Fibroblast of skin of right quadriceps (primary cell): ENCODE measurements at places on chromosomes 5 and 9.

GRCh38 chr9:68919661-68920060, 94.3 kb downstream of the PRKACG start:
- no peak for DNase-seq

GRCh38 chr9:10700915-10701314, 88.1 kb upstream of the PTPRD start:
- DNase-seq, result no peak

DNA sequence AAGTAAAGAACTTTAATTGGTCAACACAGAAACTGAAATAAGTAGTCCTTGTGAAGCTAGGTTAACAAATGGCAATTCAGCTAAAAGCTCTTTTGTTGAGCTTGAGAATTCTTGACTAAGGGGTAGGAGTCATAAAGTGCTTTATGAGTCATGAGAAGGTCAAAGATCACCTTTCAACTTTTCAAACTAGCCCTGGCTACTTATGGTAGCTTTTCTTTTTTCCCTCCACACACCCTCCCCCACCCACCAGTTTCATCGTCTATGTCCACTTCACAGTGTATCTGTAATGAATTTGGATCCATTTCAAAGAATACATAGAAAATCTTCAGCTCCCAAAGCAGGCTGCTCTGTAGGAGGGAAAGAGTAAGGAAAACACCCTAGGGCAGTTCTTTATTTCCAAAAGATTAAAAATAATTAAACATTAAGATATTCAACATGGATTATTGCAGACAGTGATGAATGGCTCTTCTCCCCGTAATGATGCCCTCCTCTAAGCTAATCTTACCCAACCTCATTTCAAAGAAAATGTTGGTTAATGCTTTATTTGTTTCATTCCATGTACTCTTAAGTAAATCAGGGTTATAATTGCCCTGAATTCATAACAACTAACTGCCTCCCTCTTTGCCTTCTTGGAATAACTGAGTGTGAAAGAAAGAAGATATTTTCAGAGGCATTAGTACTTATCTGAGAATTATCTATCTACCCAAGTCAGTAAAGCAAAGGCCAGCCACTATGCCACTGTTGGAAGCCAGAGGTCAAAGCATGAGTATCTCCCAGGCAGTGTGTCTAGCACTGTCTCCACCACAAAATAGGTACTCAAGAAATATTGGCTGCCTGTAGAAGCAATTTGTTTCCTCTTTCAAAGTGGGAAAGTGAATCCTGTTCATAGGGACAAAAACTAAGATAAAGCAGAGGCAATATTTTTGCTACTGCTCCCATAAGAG, 290.6 kb downstream of the PIK3R1 start:
- no peak for DNase-seq

DNA sequence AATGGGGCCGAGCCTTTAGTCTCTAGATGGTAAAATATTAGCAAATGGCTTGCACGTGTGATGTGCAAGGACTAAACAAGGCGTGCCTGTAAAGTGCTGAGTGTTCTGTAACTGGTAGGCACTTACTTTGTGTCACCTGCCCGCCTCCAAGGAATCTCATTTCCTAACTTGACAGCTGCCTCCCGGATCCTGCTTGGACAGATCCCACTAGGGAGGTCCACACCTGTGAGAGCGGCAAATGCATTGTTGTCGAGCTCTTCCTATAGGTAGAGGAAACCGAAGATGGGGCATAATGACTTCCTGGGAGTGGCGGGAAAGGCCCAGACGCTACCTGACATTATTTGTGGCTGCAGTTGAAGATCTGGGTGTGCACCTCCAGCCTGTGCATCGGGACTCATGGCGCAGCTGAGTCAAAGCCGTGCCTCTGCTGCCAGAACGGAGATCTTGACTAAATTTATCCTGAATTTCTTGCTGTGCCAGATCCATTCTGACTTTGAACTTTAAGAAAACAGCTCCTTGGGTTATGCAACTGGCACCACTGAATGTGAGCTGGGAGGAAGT, 79.8 kb downstream of the TENT4A start:
- DNase-seq, result no peak

GRCh38 chr9:69645488-69645887, 26.7 kb downstream of the APBA1 start:
- no peak for DNase-seq

DNA sequence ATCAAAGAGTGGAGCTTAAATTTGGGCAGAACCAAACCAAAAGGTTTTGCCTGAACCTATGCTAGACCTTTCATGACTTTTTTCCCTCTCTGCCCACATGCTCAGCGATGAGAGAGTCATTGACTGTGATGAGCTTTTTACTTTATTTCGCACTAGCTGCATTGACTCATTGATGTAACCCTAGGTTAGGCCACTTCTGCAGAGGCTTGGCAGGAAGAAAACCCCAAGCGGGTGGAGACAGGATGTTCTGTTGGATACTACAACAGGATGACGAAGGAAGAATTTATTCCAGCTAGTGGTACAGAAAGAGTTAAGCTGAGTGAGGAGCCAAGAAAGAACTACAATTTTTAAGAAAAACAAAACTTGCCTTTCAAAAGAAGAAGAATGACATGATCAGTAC, 18.4 kb downstream of the AGXT2 start:
- DNase-seq, result peak; percentile 75

DNA sequence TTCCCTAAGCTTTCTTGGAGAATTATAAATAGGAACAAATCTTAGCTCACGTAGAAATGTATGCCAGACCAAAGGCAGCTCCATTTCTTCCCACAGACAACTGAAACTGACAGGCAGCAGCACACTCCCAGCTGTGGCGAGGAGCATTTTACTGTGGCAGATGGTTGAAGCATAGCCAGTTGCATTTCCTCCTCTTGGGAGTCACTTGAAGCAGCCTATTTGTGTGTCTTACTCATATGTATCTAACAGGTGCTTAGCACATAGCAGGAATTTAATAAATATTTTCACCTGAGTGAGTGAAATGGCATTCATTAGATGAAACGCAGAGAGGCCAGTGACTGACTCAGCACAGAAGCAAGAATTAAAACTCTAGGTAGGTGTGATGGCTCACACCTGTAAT, 12.3 kb upstream of the MTMR12 start:
- no peak for DNase-seq
